ENCODE measurements at places on chromosomes 5 and 9. TPM values are rescaled to one million over a fixed set of nuclear protein-coding genes. Genes with fewer than 3 reads are reported as not detected.

The IGFBPL1 gene
- 90.5 TPM for total RNA-seq

The SLC23A1 gene
- not detected for total RNA-seq

The RNF183 gene
- total RNA-seq, result not detected

The CNTNAP3B gene
- total RNA-seq, result 118 TPM

The FOXD4L5 gene
- total RNA-seq, result 0.31 TPM

The GZMA gene
- not detected for total RNA-seq

The CCL27 gene
- total RNA-seq, result not detected

The SCGB3A2 gene
- total RNA-seq, result not detected

The GRIA1 gene
- 356 TPM for total RNA-seq

The IL9 gene
- not detected for total RNA-seq

The CDC20B gene
- 0.31 TPM for total RNA-seq

The LURAP1L gene
- 1.3 TPM for total RNA-seq

Data from parietal lobe (tissue), 2 donors.